ENCODE measurements at places on chromosomes 5 and 9.

DNA sequence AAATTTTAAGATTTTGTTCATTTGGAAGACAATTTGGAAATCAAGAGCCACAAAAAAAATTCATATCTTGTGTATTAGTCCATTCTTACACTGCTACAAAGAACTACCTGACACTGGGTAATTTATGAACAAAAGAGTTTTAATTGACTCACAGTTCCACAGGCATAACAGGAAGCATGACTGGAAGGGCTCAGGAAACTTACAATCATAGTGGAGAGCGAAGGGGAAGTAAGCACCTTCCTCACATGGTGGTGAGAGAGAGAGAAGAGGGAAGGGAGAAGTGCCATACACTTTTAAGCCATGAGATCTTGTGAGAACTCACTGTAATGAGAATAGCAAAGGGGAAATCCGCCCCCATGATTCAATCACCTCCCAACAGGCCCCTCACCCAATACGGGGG is 274.4 kb downstream of the KCNN2 start:
- DNase-seq: no peak

DNA sequence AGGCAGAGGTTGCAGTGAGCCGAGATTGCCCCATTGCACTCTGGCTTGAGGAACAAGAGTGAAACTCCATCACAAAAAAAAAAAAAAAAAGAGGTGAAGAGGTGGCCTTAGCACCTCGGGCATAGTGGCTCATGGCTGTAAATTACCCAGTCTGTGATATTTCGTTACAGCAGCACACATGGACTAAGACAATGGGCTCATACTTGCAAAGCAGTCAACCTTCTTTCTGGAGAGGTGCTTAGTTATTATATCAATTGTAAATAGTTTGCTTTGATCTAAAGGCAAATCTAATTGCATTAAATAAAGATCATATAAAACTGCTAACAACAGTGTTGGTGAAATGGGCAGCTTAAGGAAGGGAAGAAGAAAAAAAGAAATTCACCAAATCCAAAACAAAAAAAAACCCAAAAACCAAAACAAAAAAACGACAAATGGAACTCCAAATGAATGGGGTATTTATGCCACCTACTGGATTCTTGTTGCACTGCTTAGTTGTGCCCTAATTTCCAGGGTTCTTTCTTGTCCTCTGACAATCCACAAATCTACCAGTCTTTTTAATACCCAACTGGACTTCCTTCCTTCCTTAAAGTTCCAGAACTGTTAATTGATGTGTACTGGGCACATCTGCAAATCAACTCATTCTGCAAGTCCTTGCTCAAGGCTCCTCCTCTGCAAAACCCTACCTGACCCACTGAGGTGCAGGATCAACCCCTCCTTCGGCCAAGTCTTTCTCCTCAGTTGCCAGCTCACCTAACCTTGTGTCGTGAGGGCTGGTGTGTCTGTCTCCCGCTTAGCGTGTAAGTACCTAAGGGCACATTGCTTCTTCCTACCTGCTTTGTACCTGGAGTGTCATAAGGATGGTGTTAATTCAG is 35.0 kb upstream of the DMRT1 start:
- no peak for DNase-seq

DNA sequence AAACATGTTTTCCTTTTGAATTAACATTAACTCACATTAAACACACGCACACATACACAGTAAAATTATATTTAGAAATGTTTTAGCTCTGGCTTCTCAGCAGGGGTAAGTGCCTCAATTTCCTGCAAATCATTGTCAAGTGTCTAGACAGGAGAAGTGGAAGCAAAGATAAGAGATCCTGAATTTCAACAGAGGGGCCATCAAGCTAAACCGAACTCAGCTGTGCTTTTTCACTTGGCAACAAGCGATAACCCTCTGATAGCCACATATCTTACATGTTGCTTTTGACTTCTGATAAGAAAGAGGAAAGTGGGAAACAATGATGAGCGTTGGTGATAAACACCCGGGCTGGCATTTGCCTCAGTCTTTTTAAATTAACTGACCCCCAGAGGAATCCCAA is 79.7 kb upstream of the SPDL1 start:
- DNase-seq: no peak

DNA sequence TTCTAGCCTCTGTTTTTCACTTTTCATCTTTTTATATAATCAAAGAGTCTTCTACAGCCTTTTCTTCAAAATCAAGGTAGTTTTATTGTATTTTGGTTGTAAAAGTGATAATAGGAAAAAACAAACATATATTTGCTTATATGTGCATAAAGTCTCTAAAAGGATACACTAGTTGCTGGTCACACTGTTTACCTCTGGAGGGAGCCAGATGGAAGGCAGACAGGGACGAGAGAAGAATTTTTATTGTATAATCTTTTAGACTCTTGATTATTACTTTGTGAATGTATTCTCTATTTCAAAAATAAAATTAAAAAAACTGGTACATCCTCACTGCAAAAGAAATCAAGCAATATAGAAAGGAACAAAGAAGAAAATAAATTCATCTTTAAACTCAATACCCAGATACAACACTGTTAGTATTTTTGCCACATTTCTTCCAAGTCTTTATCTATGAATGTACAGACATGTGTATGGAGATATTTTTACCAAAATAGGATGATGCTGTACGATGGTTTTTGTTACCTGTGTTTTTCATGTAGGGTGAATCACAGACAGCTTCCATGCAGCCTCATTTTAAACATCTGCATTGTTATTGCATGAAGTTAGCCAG is 6.1 kb upstream of the RNF183 start:
- no peak for DNase-seq

GRCh38 chr9:23117616-23118015 is 671.0 kb downstream of the DMRTA1 start:
- DNase-seq: no peak

- DNase-seq: no peak
Measured at GRCh38 chr5:72242796-72243475, 77.1 kb downstream of the MRPS27 start.

GRCh38 chr5:158223054-158223600 is 364.2 kb upstream of the CLINT1 start:
- DNase-seq: no peak

- DNase-seq: no peak
Measured at GRCh38 chr9:73753171-73753570, 601.5 kb downstream of the ANXA1 start.

- DNase-seq: no peak
Measured at GRCh38 chr5:132814503-132815294, 1.6 kb downstream of the SOWAHA start.

- DNase-seq: no peak
Measured at GRCh38 chr5:68652534-68652965, 437.0 kb downstream of the PIK3R1 start.
